ENCODE measurements at places on chromosomes 1 and 21. TPM values are rescaled to one million over a fixed set of nuclear protein-coding genes. Genes with fewer than 3 reads are reported as not detected.

Gene C1orf159
- 23.6 TPM for total RNA-seq

Gene CHI3L2
- total RNA-seq, result 13.0 TPM

Gene HNRNPCL4
- not detected for total RNA-seq

Gene NMNAT1
- total RNA-seq, result 6.5 TPM

Gene AADACL3
- not detected for total RNA-seq

GRCh38 chr1:231887866-231888265 is 261.3 kb downstream of the DISC1 start:
- no peak for DNase-seq

- no peak for DNase-seq
Observed at GRCh38 chr1:113219377-113219776, 146.4 kb downstream of the LRIG2 start.

- DNase-seq, result no peak
Observed at GRCh38 chr1:153397924-153398651, 7.2 kb upstream of the S100A8 start.

- peak; percentile 56 for DNase-seq
Observed at GRCh38 chr1:156004843-156005584, 15.7 kb downstream of the SSR2 start.

DNA sequence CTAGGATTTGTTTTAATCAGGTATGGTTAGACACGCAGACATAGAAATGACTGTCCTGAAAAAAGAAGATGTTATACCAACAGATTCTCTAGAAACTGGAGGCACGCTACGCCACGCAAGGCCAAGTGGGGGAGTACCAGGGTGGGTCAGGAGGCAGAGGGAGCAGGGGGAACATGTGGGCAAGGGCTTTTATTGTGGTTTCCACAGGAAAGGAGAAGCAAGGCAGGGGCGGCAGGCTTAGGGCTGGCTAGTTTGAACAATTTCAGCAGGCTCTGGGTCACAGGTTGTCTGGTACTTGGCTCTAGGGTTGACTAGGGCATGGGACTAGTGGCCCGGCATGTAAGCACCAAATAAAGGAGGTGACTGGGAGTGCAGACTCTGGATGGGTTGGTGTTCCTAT is 7.2 kb downstream of the MTARC2 start:
- DNase-seq, result no peak

- DNase-seq, result no peak
Observed at GRCh38 chr1:240189386-240189989, 97.8 kb downstream of the FMN2 start.

DNA sequence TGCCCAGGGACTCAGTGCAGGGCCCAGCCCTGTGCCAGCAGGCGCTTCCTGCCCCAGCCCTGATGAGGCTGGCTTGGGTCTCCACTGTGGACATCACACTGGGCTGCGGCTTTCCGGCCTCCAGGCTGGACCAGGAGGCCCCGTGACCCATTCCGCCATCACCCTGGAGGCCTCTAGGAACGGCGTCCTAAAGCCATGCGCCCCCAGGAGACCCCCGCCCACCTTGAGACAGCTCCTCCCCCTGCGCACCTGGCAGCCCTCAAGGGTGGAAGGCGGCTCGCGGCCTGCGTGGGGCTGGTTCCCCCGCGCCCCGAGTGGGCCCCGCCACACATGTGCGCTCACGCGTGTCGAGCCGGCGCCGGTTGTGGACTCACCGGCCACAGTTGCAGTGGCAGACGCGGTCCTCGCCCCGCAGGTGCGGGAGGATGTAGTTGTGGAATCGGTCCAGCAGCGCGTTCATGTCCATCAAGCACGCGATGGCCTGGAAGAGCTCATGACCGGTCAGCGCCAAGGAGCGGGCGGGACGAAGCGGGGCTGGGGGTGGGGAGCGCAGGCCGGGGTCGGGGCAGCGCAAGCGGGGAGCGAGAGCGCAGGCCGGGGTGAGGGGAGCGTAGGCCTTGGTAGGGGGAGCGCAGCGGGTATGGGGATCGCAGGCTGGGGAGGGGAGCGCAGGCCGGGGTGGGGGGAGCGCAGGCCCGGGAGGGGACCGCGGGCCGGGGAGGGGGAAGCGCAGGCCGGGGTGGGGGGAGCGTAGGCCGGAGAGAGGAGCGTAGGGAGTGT is 924 bp downstream of the TMEM240 start:
- no peak for DNase-seq

- no peak for DNase-seq
Observed at GRCh38 chr1:103958699-103959098, 209.0 kb downstream of the AMY1C start.

DNA sequence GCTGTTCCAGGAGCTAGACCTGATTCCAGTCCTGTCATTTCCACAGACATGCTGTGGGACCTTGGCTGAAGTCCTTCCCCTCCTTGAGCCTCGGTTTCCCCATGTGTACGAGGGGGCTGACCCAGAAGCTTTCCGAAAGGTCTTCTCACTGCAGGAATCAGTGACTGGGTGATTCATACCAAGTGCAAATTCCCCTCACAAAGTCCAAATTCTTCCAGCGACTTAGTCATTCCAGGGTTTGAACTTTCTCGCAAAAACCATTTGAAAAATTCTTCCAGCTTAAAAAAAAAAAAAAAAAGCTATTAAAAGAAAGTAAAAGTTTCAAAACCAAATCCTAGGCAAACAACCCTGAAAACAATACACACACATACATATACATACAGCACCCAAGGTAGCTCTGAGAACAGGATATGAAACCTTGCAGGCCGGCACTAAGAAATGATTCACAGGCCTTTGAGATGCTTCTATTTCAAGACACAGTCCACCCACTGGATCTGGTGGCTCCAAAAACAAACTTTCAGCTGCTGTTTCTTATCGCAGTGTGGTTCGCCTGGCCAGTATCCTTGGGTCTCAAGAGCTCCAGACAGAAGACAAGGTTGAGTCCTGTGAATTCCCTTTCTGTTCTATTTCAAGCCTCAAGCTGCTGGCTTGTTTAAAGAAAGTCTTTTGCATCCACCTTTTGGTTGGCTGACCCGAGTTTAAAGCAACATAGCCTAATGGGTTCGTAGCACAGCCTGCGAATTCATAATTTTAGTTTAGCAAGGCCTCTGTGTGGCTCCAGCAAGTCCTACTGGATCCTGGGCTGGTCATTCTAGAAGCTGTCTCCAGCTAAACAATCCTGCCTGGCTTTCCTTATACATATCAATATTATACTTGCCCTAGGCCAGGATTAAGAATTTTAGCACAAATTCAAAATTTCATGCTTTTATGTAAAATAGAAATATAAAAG is 18.0 kb upstream of the ID3 start:
- peak; percentile 72 for DNase-seq

DNA sequence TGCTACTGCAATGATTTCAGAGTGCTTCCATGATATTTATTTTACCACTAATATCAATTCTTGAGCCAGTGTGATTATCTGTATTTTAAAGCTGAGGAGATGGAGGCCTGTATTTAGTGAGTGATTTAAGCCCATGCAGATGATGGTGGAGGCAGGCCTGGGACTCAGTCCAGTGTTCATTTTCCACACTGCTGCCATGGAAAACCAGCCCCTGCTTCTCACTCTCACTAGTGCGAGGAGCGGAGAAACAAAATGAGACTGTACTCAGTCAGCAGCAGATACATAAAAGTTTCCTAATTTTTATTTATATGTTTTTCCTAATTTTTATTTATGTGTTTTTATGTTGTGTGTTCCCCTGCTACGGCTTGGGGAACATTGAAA is 32.8 kb downstream of the LRRC8B start:
- no peak for DNase-seq

GRCh38 chr1:29344336-29344735 is 108.0 kb downstream of the PTPRU start:
- no peak for DNase-seq

- DNase-seq, result no peak
Observed at GRCh38 chr1:56223968-56224367, 355.4 kb downstream of the PLPP3 start.
